ENCODE measurements at places on chromosomes 7 and 10. TPM values are rescaled to one million over a fixed set of nuclear protein-coding genes. Genes with fewer than 3 reads are reported as not detected.

- peaks cover 5% of the 10 kb centered on the region for H3K36me3 ChIP-seq
- no peak overlapping the region for H3K27ac ChIP-seq
- DNase-seq: no peak
- peaks cover 2% of the 10 kb centered on the region for H3K27me3 ChIP-seq
- H3K4me1 ChIP-seq: peaks cover 1% of the 10 kb centered on the region
- no peak overlapping the region for H3K4me3 ChIP-seq
These were observed 74.4 kb upstream of the TCF7L2 start for GRCh38 chr10:112875476-112876267.

GRCh38 chr10:16909961-16910792 lies 93.0 kb upstream of the RSU1 start:
- DNase-seq: no peak
- peaks cover 21% of the 10 kb centered on the region for H3K36me3 ChIP-seq
- H3K27me3 ChIP-seq: no peaks in the 10 kb centered on the region
- H3K27ac ChIP-seq: peak overlapping the region; percentile 12
- H3K4me3 ChIP-seq: no peak overlapping the region

DNA sequence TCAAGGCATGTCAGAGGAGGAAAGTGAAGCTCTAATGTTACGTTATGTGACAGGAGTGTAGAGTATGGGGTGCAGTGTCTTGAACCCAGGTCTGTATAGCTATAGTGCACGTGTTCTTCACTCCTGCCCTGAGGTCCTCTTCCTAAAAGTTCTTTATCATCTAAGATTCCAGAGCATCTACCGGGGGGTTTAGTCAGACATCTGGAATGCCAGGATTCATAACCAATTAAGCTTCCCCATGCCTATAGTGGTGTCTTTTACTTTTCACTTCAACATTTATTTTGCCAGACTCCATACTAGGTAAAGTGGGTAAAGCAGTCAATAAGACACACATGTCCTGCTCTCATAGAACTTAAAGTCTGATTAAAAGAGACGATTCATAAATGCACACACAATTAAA lies 22.4 kb downstream of the PPP1R3C start:
- DNase-seq: no peak
- no peaks in the 10 kb centered on the region for H3K27me3 ChIP-seq
- H3K4me3 ChIP-seq: no peak overlapping the region
- no peaks in the 10 kb centered on the region for H3K4me1 ChIP-seq
- no peak overlapping the region for H3K27ac ChIP-seq
- H3K36me3 ChIP-seq: no peaks in the 10 kb centered on the region

IRF5 gene
- 0.20 TPM for polyA plus RNA-seq

LDB3 gene
- polyA plus RNA-seq: not detected

DNA sequence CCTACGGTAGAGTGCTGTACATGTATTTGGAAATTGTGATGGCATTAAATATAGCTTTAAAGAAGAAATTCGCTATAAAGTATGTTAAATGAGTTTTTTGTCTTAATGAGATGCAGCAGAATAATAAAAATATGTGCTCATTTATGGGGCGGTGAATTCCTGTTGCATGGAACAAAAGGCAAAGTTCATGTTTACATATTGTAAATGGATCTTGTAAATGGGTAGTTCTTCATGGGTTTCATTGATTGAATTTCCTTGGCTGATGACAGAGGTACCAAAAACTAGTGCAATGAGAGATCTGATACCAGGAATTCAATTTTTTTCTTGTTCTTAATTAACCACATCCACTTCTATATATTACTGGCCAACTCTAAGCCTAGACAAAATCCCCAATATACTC lies 284.2 kb downstream of the SUGCT start:
- H3K4me1 ChIP-seq: no peaks in the 10 kb centered on the region
- no peaks in the 10 kb centered on the region for H3K27me3 ChIP-seq
- H3K36me3 ChIP-seq: no peaks in the 10 kb centered on the region
- no peak for DNase-seq
- H3K4me3 ChIP-seq: no peak overlapping the region

ARHGAP22 gene
- not detected for polyA plus RNA-seq

- peaks cover 19% of the 10 kb centered on the region for H3K4me1 ChIP-seq
- no peaks in the 10 kb centered on the region for H3K27me3 ChIP-seq
- peak overlapping the region; percentile 9 for H3K27ac ChIP-seq
These were observed 81.2 kb upstream of the UCN3 start for GRCh38 chr10:5283305-5284158.

GRCh38 chr10:119197921-119198320 lies 9.4 kb upstream of the GRK5 start:
- H3K36me3 ChIP-seq: no peaks in the 10 kb centered on the region
- H3K27me3 ChIP-seq: peaks cover 3% of the 10 kb centered on the region
- no peak for DNase-seq
- H3K4me3 ChIP-seq: no peak overlapping the region
- H3K27ac ChIP-seq: no peak overlapping the region

GRCh38 chr10:13414855-13415254 lies 66.8 kb upstream of the SEPHS1 start:
- H3K27ac ChIP-seq: no peak overlapping the region
- DNase-seq: no peak
- peaks cover 6% of the 10 kb centered on the region for H3K27me3 ChIP-seq
- H3K4me1 ChIP-seq: no peaks in the 10 kb centered on the region
- H3K4me3 ChIP-seq: no peak overlapping the region
- no peaks in the 10 kb centered on the region for H3K36me3 ChIP-seq

GRCh38 chr7:6650521-6651011 lies 13.4 kb downstream of the ZNF316 start:
- H3K4me3 ChIP-seq: no peak overlapping the region
- no peak for DNase-seq
- H3K4me1 ChIP-seq: peaks cover 6% of the 10 kb centered on the region
- H3K36me3 ChIP-seq: peaks cover 48% of the 10 kb centered on the region
- no peaks in the 10 kb centered on the region for H3K27me3 ChIP-seq

SPDYE18 gene
- polyA plus RNA-seq: not detected

- DNase-seq: no peak
- H3K27me3 ChIP-seq: peaks cover 2% of the 10 kb centered on the region
- no peak overlapping the region for H3K27ac ChIP-seq
- H3K4me1 ChIP-seq: no peaks in the 10 kb centered on the region
- no peaks in the 10 kb centered on the region for H3K36me3 ChIP-seq
These were observed 17.9 kb downstream of the RTKN2 start for GRCh38 chr10:62250594-62251198.

ZNF789 gene
- polyA plus RNA-seq: 7.3 TPM

ZNF212 gene
- polyA plus RNA-seq: 2.9 TPM

GRCh38 chr7:34457329-34457728 lies 200.7 kb upstream of the NPSR1 start:
- H3K4me1 ChIP-seq: no peaks in the 10 kb centered on the region
- H3K4me3 ChIP-seq: no peak overlapping the region
- no peak overlapping the region for H3K27ac ChIP-seq

GNGT1 gene
- polyA plus RNA-seq: not detected

IL6 gene
- polyA plus RNA-seq: not detected

GRCh38 chr10:30995081-30995770 lies 36.4 kb downstream of the ZNF438 start:
- H3K27ac ChIP-seq: no peak overlapping the region
- H3K27me3 ChIP-seq: no peaks in the 10 kb centered on the region
- no peak overlapping the region for H3K4me3 ChIP-seq

PPP1R9A gene
- polyA plus RNA-seq: not detected
